Activated T-cell treated with anti-CD3 and anti-CD28 coated beads, Interleukin-2, amount 50 U/mL, for 72 hours (primary cell): ENCODE measurements at places on chromosomes 4 and X. TPM values are rescaled to one million over a fixed set of nuclear protein-coding genes. Genes with fewer than 3 reads are reported as not detected.
A peak's percentile ranks its signal among the peaks of the same experiment; 100 is the strongest.

GRCh38 chr4:8355306-8355705, 85.2 kb downstream of the ACOX3 start:
- no peak for DNase-seq

- DNase-seq = no peak
Measured at GRCh38 chr4:104025251-104025650, 305.5 kb upstream of the TACR3 start.

DNA sequence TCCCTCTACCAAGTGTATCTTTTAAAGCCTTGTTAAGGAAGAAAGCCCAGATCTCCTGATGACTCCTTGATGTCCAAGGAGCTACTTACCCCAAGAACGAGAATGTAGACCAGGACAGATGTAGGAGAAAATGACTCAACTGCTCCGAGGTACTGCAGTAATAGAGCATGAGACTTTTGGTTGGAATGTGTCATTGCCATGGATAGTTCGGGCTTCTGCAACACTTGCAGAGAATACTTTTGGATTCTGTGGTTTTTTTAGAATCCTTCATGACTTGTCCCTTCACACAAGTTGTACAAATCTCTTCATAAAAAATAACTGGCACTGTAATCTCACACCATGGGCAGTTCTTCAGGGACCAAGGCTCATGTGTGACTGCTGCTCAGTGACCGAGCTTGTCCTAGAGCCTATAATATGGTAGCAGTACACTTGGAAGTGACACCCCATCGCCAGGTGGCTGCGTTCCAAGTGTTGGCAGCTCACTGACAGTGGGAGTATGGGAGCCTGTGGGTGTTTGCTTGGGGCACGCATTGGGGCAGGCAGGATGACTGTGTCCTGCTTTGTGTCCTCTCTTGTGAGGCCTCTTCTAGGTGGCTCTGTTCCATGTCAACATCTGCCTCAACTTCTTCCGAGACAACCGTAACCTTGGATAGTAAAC, 87.9 kb upstream of the WDR1 start:
- DNase-seq = no peak

DNA sequence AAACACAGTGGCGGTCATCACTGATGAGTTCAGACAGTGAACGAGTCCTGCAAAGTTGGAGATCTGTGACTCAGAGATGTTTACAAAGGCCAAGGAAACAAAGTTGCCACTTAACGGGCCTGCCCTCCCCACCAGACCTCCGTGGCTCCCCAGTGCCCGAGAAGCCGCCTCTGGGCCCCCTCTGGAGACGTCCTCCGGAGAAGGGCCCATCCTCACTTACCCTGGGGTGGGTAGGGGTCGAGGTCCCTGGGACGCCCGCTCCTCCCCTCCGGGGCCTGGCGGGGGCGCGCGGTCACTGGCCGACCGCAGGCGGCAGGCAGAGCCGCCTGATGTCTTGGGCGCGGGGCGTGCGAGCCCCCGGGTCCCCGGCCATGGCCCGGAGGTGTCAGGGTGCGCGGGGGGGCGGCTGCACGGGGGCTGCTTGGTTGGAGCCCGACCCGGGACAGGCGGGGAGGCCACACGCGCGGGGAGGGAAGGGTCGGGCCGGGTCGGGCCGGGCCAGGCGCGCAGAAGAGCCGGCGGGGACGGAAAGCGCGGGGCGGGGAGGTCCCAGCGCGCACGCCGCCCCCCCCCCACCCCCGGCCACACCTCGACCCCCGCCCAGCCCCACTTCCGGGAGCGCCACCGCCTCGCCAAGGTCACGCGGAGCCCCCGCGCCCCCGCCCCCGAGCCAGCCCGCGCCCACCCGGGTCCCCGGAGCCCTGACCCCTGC, 529 bp downstream of the DHRSX start:
- peak; percentile 44 for DNase-seq

The HSFX4 gene
- total RNA-seq = not detected

GRCh38 chr4:148405161-148405893, 36.9 kb downstream of the NR3C2 start:
- DNase-seq = no peak

GRCh38 chr4:40317916-40318658, 17.0 kb upstream of the CHRNA9 start:
- DNase-seq = no peak

The PPP1R2C gene
- not detected for total RNA-seq

The KDM5C gene
- 105 TPM for total RNA-seq

The SMIM10L2A gene
- total RNA-seq = 0.24 TPM

DNA sequence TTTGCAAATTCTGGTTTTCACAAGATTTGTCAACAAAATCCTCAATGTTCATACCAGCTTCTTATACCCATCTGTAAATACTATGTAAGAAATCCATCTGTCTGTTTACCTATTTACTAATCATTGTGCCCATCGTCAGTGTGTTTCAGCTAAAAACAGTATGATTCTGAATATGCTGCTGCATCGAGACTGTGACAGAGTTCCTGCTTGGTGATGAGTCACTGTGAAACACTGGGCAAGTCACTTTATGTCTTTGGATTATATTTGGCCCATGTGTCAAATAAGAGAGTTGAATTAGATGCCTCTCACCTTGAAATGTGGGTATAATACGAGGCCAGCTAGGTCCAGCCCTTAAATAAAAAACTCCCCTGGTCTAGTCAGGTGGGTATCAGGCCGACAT, 79.3 kb downstream of the CBLL2 start:
- no peak for DNase-seq
